ENCODE measurements at places on chromosomes 2 and 18. TPM values are rescaled to one million over a fixed set of nuclear protein-coding genes. Genes with fewer than 3 reads are reported as not detected.

Gene GPR75
- total RNA-seq: 3.0 TPM

Gene IL37
- total RNA-seq: not detected

Gene CFAP221
- 1.2 TPM for total RNA-seq

Gene MOGAT1
- total RNA-seq: 0.24 TPM

Gene IL1F10
- total RNA-seq: not detected
